ENCODE measurements at places on chromosomes 3 and 15.
A peak's percentile ranks its signal among the peaks of the same experiment; 100 is the strongest.

GRCh38 chr3:30614943-30615342 is 8.5 kb downstream of the TGFBR2 start:
- no peak for DNase-seq

DNA sequence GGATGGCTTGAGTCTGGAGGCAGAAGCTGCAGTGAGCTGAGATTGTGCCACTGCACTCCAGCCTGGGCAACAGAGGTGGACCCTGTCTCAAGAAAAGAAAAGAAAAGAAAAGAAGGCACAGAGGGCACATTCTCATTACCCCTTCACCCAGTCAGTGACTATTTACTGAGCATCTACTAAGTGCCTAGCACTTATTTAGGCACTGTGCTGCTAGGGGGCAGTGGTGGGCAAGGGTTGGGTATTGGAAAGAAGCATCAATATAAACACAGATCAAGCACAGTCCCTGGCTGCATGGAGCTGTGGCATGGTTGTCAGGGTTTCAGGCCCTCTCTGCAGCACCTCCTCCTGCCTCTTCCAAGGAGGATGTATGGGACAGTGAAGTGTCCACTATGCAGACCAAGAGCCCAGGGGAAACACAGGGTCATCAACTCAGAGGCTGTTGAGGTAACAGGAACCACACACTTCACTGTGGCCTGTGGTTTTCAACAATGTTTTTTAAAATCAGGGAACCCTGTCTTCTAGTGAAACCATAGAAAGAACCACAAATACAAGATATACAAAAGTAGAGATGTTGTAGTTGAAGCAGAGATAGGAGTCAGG is 138.5 kb downstream of the RAB11A start:
- DNase-seq = no peak

DNA sequence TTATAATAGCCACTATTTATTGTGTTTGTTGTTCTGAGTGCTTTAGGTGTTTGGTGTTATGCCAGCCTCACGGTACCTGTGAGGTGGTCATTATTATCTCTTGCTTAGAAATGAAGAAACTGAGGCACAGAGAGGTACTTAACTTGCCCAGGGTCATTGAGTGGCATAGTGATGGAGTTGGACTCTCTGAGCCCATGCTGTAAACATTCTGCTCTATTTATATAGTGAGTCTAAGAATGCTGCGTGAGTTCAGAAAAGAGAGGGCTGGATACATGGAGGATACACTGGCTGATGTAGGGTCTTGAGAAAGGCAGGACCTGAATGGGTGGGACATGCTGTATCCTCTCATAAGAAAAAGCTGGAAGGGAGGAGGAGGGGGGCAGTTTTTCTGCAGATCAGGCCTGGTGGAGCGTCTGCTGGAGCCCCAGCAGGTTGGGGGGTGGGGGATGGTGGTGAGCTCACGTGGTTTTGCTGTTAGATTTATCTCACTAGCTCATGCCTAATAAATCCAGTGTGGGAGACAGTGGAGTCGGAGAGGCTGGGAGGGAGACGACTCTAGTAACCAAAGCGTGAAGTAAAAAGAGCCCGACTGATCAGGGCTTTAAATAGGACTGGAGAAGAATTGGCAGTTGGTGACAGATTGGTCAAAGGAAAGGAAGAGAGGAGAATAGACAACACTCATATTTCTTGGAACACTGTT is 16.0 kb downstream of the MED12L start:
- DNase-seq = no peak

DNA sequence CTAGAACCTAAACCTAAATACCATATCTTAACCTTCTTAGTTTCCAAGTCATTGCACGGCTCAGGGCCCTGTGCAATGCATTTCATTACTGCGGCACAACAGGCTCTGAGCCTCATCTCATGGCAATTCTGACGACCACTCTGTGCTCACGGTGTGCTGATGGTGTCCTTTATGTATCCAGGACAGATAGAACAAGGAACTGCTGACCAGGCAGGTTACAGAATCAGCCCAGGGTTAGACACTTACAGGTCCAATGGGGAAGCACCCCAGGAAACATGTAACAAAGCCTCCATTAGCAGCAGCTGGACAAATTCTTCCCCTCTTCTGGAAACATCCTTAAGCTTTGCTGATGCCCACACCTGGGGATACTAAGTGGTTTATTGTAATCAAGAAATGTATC is 91.9 kb upstream of the NSMCE3 start:
- DNase-seq = no peak

DNA sequence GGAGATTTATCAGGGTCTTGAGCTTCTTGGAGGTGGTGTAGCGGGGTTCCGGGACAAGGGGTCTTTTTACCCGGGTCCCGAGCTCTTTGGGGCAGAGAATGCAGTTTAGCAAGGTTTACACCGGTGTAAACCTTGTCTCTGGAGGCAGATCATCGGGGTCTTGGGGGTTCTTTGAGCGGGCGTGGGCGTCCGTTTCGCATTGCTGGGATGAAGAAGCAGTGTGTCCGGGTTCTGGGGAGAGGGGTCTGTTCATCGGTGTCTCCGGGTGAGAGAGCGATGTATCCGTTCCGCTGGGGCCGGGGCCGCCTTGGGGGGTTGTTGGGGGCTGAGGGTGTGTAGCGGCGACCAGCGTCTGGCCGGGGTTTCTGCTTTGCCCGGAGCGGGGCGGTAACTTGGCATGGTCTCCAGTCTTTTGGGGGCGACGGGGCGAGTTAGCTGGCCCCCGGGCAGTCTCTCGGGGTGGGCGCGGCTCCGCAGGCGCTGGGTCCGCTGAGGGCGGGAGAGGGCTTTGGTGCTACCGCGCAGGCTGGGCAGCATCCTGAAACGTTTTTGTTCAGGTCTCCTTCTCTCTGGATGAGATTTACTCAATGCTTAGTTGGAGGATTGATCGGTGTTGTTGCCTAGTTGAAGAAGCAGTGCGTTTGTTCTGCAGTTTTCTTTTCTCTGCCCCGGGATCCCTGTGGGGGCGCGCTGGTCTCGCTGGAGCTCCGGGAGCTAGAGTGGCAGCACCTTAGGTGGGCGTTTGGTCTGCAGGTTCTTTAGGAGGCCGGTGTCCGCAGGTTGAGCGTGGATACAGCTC is 843 bp downstream of the GLCE start:
- peak; percentile 15 for DNase-seq

DNA sequence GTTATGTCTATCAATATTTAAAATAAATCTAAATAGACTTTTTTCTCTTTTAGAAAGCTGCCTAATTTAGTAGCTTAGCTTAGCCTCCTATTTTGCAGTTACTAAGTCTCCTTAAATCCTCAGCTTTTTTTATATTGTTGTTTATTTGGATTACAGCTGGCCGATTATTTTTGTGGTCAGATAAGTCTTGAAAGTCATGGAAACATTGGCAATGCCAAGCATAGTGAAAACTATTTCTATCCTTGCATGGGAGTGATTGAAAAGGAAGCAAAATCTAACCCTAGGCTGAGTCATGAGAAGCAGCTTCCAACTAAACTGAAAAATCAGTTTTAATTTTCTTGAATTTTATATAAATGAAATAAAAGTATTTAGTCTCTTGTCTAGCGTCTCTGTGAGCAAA is 1063.0 kb upstream of the GBE1 start:
- no peak for DNase-seq

- no peak for DNase-seq
These were observed 522.8 kb downstream of the CADM2 start for GRCh38 chr3:85481411-85482212.

- DNase-seq = no peak
These were observed 177.6 kb downstream of the GOLIM4 start for GRCh38 chr3:167918008-167918596.

GRCh38 chr15:86608461-86609205 is 529.0 kb downstream of the AGBL1 start:
- no peak for DNase-seq

DNA sequence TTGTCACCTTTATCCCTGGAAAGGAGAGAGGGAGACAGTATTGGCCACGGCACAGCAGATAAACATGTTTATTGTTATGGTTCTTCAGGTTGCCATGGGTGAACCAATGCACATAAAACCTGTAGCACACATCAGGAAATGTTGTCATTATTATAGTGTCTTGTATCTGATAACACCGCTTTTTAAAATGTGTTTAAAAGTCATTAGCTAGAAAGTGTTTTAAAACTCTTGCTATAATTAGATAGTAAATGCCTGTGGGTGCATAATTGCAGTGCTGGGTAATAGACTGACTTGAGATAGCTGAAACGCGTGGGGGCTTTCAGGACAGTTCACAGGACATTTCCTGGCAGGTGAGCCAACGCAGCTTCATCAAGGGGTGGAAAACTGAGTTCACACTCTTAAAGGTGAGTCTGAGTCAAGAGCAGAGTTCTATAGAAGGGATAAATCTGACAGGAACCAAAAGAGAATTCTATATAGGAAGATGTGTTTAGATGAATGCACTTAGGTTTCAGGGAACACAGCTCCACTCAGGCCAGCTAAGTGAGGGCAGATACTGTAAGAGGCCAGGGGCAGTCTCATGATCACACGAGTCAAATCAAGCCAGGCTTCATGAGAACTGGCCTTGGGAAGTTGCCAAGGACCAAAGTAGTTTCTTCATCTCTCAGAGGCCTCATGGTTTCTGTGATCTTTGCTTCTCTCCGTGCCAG is 35.6 kb upstream of the PPP4R2 start:
- no peak for DNase-seq

DNA sequence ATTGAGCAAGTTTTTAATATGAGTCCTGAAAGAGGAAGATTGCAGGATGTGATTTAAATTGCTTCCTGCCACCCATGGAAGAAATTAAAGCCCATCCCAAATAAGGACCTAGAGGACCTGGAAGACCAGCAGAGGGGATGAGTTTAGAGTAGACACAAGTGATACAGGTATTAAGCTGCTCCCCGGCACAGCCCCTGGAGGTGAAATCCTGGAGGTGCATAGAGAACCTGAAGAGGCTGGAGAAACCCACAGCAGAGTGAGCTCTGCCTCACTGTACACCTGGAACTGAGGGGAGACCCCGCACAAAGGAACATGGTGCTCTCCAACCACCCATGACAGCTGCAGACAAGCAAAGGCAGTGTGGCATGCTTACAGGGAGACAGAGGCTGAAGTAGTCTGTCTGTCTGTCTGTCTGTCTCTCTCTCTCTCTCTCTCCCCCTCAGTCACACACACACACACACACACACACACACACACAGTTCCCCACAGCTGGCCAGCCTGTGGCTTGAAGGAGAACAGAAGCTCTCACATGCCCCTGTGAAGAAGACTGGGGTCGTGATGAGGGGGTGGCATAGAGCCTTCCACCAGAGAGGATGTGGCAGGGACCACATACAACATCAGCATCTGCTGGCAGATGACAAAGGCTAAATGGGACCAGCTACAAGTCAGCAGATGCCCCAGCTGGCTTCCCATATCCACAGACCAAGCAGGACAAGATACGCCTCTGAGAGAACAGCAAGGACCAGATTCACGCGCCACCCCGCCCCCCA is 38.1 kb downstream of the FSIP1 start:
- DNase-seq = no peak

DNA sequence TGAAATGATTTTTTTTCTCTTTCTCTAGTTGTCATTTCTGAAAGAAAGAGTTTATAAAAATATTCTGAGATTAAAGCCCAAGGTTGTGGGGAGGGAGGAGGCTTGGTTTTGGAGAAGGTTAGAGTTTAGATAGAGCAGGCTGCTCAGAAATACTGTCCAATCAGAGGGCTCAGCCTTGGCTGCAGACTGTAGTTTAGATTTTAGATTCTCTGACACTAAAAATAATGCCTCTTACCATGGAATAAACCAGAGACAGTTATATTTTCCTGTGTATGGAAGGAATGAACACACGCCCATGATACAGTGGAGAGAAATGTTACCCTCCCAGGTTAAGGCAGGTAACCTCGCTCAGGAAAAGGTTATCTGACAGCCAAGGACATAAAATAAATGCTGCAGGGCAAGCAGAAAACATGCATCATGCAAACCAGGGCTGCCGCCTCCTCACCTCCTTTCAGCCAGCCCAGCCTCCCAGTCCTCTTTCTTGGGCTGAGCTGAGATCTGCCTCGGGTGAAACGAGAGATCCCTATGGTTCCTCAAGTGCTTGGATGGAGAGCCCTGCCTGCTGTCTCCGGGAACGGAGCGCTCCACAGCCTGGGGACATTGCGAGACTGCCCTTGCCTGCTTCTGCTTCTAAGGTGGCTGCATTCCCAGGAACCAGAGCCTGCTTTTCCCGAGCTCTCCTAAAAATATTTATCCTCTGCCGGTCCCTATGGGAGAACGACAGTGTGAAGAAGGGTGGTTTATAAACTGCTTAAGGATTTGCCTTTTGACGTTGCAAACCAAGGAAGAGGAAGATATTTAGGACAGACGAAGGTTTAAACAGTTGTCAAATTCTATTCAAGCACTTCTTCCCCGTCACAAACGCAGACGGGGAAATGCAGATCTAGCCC is 848 bp downstream of the NCEH1 start:
- peak; percentile 6 for DNase-seq

GRCh38 chr3:38268522-38268921 is 2.9 kb downstream of the SLC22A13 start:
- no peak for DNase-seq

DNA sequence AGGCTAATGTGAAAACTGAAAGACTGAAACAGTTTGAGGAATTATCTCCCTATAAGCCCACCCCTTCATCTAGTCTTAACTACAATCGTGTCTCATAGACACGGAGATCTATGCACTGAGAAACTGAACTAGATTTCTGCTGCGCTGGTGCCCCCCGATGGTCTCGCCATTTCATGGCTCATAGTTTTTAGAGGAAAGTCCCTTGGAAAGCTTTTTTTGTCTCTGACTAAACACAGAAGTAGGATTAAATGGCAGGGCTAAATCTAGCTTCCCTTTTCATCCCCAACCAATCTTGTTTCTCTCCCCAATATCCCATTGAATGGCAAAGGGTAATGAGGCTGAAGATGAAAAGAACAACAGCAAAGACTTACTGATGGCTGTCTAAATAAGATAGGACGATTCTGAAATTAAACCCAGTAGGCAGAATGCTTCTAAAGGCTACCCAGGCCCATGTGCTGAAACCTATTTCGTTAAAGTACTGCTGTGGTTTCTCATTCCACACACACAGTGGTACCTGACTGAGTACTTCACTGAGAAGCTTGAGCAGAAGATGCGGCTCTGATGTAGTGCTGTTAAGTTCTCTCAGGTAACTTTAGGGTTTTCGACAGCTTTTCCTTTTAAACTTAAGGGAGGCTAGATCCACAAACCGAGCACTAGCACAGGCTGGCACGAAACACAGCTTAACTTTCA is 142.7 kb downstream of the GADL1 start:
- peak; percentile 64 for DNase-seq

- peak; percentile 14 for DNase-seq
These were observed 69.5 kb downstream of the C3orf38 start for GRCh38 chr3:88219138-88219792.

DNA sequence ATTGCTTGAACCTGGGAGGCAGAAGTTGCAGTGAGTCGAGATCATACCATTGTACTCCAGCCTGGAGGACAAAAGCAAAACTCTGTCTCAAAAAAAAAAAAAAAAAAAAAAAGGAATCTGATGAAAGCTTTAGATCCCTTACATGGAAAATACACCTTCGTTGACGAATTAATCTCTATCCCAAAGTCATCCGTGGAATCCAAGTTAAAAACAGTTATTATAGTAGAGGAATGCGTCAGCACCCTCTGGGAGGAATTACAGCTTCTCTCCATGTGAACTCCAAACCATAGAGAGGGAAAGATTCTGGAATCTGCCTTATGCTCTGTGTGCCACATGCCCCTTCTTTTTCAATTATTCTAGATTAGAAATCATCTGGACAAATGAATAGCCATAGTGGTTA is 192.3 kb upstream of the C2CD4B start:
- no peak for DNase-seq
